ENCODE measurements at places on chromosomes 6 and 20. TPM values are rescaled to one million over a fixed set of nuclear protein-coding genes. Genes with fewer than 3 reads are reported as not detected.

GRCh38 chr20:49916146-49917002 lies 1.0 kb upstream of the SPATA2 start:
- peak; percentile 21 for DNase-seq

- no peak for DNase-seq
These were observed 70.6 kb upstream of the SOX4 start for GRCh38 chr6:21522797-21523456.

The OTOR gene
- total RNA-seq, result not detected

DNA sequence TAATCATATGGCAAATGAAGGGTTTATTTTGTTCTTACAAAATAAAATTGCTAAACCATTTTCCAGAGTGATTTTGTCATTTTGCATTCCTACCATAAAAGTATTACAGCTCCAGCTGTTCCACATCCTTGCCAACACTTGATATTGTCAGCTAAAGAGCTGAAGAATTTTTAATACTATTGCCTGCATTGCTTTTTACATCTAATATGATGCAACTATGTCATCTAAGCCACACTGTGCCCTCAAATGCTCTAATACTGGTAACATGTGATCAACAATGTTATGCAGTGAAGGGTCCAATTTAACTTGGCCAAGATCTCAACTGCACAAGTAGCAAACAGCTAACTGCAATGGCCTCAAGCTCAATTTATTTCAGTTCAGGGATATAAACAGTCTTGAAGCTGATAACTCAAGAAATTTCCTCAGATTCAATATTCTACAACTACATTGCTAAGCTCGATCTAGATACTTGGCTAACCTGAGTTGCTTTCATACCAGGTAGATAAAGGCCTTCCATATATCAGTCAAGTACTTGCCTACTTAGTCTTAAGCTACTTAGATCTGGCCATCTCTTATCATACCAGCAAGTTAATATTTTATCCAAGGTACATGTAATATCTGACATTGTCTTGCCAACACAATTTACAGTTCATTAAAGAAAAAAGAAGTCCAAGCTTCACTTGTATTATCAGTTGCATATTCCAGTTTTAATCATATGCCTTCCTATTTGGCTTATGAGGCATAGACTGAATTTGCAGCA lies 17.0 kb downstream of the AKIRIN2 start:
- no peak for DNase-seq

The SOX4 gene
- total RNA-seq, result 7.9 TPM

DNA sequence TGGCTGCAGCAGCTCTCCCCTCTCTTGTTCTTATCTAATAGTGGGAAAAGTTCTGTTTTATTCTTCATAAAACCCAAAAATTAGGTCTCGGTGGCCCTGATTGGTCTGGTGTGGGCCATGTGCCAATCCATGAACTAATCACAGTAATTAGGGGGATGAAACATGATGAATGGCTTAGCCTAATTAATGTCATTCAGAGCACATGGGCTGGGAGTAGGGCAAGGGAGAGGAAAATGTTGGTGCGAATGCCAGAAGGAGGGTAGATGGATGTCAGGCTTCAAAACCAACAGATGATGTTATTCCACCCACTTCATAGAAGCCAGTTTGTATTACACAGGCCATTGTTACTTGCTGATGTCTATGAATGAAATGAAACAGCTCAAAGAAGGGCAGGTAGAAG lies 46.5 kb downstream of the PLEKHG1 start:
- DNase-seq, result no peak

The RBPJL gene
- total RNA-seq, result not detected

The SOBP gene
- 0.12 TPM for total RNA-seq

DNA sequence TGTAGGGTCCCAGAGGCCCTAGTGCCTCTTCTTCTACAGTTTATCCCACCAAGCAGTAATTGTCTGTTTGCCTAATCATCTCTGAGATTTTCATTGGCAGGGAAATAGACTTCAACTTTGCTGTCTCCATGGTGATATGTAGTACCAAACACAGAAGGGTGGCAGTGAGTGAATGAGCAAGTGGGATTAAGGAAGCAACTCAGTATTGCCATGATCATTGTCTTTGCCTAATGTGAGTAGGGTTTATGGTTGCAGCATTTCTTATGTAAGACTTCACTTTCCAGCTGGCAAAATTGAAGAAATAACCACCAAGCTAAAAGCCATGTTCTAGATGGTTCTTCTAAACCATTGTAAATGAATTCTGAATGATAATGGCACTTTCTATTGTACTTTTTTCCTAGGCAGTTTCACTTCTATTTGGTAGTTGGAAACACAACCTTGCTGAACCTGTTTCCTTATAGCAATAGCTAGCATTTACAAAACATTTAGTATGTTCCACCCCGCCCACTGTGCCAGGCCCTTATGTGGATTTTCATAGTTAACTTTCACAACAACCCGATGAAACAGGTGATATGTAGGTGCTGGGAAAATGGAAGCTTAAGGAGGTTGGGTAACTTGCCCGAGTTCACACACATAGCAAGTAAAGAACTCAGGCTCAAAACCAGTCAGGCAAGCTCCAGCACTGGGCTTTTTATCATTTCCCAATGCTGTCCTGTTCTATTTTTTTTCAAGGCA lies 32.0 kb downstream of the ZC2HC1B start:
- no peak for DNase-seq

The HUS1B gene
- total RNA-seq, result 0.22 TPM

The PHF10 gene
- 36.6 TPM for total RNA-seq

GRCh38 chr6:170073846-170074245 lies 217.0 kb downstream of the DLL1 start:
- DNase-seq, result no peak

The HTR1E gene
- not detected for total RNA-seq

The TMC2 gene
- not detected for total RNA-seq

GRCh38 chr6:161481786-161482516 lies 208.1 kb upstream of the AGPAT4 start:
- DNase-seq, result no peak

- DNase-seq, result no peak
These were observed 154.1 kb upstream of the RUNX2 start for GRCh38 chr6:45174045-45174444.

DNA sequence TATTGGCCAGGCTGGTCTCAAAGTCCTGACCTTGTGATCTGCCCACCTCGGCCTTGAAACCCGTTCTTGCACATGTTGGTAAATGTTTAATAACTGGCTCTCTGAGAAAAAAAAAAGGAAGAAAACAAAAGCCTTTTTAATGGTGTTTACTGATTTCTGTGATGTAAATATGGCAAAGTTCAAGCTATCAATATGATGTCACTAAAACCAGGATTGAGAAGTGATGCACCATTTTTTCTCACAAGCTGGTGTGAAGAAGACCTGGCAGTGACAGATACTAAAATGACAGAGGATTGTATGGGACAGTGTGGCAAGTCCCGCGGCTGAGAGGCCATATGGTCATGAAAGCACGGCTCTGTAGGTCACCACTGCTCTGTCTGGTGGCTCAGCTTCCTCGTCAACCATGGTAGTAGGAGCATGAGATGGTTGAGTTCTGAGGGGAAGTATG lies 196.3 kb upstream of the SUPT3H start:
- no peak for DNase-seq

The ECT2L gene
- not detected for total RNA-seq

GRCh38 chr6:97440590-97441176 lies 157.7 kb upstream of the MMS22L start:
- DNase-seq, result peak; percentile 53

The POU5F1 gene
- 4.3 TPM for total RNA-seq

The GSTA1 gene
- total RNA-seq, result 2.2 TPM

The METTL24 gene
- not detected for total RNA-seq

The SNAI1 gene
- 0.12 TPM for total RNA-seq

GRCh38 chr6:127539272-127539671 lies 20.1 kb upstream of the MTCL3 start:
- DNase-seq, result no peak

DNA sequence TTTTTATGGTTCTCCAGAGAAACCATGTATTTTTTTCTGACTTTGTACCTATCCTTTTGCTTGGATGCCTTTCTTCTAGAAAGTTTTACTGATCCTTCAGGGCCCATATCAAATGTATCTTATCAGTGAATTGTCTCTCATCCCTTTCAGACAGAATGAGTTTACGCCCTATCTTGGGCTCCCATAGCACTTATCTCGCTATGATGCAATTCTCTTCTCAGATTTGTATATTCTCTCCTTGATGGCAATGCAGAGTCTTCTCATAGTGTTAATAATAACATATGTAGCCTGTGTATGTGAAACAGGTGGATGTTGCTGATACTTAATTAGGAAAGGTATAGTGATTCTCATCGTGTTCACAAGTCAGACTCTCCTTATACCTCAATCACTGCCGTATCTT lies 336.2 kb downstream of the UTRN start:
- DNase-seq, result no peak

The RAMACL gene
- 0.13 TPM for total RNA-seq

The NINL gene
- 3.2 TPM for total RNA-seq

GRCh38 chr20:6765469-6766058 lies 1.9 kb upstream of the BMP2 start:
- no peak for DNase-seq

The PDE10A gene
- total RNA-seq, result 1.3 TPM

The CST5 gene
- total RNA-seq, result not detected

GRCh38 chr6:105815661-105816555 lies 270.2 kb upstream of the PRDM1 start:
- DNase-seq, result no peak

- DNase-seq, result no peak
These were observed 31.8 kb downstream of the SLC24A3 start for GRCh38 chr20:19244291-19244690.

DNA sequence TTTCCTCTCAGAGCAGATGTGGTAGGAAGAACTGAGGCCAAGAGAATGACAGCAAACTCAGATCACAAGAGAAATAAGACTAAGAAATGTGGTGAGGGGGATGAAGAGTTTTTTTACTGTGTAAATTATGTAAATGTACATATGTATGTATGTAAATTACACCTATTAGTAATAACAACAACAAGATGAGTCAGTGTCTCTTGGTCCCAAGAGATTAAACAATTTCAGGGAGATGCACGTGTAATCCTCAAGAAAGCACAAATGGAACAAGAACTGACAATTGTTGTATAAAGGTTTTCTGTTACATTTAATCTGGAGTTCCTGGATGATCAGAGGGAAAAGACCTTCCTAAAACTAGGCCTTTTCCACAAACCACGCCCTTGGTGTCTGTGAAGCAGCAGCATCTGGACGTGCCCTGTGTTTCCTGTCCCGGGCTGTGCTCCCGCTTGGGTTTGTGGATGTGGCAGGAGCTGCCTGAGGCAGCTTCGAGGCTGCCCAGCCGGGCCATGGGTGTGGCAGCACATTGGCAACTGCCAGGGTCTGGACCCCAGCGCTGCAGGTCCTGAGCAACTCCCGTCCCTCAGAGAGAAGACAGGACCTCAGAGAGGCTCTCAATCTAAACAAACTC lies 994 bp downstream of the CLDN20 start:
- DNase-seq, result peak; percentile 42

- DNase-seq, result no peak
These were observed 102.7 kb downstream of the AGPAT4 start for GRCh38 chr6:161171207-161171606.

The SAMD5 gene
- total RNA-seq, result 12.4 TPM

DNA sequence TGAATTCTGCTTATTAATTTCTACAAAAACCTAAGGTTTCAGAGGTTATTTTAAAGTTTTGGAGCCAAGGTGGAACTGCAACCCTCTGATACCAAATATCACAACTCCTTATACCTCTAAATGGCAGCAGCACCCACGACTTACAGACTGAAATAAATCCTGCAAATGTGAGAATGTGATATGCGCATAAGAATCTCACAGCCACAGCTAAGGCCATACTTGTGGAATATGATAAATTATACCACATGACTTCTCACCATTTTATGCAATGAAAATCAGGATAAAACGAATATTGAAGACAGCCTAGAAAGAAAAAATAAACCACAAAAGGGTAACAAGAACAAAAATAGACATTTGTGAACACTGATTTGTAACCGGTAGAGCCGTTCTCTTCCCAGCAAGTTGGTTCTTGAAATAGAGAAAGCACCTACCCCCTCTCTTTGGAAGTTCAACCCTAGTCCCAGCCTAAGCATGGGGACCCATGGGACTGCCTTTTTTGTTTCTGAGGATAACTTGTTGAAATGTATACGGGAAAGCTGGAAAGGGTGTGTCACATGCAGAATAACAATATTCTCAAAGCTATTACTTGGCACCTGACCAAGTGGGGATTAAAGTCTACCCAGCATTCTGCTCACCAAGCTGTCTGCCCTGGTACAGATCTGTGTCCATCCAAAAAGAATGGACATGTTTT lies 47.1 kb upstream of the MCM9 start:
- DNase-seq, result no peak

GRCh38 chr20:29744071-29744470 lies 1513.4 kb upstream of the DEFB115 start:
- DNase-seq, result no peak

The TBC1D22B gene
- 4.4 TPM for total RNA-seq

DNA sequence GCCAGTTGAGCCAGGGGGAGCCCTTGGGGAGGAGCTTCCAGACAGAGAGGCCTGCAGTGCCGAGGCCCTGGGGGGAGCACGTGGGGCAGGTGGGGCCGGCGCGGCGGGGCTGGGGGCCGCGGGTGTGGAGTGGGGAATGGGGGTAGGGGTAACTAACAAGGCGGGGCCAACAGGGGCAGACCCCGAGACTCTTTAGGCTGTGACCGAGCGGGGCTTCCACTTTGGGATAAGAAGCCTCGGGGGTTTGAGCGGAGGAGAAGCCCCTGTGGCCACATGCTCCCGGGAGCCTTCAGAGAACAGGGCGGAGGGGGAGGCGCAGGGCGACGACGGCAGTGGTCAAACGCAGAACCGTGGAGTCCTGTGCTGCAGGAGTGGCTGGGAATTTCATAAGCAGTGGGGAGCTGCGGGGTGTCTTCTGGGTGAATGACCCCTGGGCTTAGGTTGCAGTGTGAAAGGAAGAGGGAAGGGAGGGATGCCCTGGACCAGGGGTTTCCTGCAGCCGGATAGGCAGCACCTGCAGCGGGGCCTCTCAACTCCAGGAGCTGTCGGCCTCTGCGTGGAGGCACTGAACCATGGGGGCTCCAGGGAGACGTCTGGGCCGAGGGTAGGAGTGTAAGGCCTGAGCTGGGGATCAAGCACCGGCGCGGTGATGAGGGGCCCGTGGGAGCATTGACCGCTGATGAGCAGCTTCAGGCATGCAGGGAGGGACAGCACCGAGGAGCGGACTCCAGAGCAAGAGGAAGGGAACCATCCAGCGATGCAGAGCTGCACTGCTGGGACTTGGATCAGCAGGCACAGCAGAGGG lies 121.0 kb downstream of the SYNDIG1 start:
- DNase-seq, result no peak

GRCh38 chr20:57020364-57020763 lies 246.1 kb downstream of the BMP7 start:
- no peak for DNase-seq

DNA sequence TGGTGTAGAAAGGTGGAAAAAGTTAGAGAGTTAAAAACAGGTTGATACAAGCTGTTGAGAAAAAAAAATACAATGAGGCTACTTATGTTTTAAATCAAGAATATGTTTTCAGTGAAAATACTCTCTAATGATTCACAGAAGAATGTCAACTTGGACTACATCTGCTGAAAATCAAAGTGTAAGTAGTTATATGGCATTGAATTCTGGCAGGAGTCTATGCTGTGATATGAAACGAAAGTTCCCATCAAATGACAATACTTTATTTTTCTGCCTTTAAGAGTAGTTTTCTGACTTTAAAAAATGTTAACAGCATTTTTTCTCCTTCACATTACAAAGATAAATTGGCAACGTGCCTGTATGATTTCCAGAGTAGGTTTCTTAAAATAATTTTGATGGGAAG lies 158.3 kb downstream of the EYA4 start:
- DNase-seq, result no peak

- no peak for DNase-seq
These were observed 80.0 kb upstream of the ATXN1 start for GRCh38 chr6:16841241-16841640.

GRCh38 chr6:14542670-14543366 lies 425.2 kb downstream of the CD83 start:
- peak; percentile 96 for DNase-seq

The PKIB gene
- total RNA-seq, result 0.89 TPM

The RBM24 gene
- total RNA-seq, result 0.33 TPM

The CDH26 gene
- total RNA-seq, result not detected
